ENCODE measurements at places on chromosomes 5 and 9. TPM values are rescaled to one million over a fixed set of nuclear protein-coding genes. Genes with fewer than 3 reads are reported as not detected.

DNA sequence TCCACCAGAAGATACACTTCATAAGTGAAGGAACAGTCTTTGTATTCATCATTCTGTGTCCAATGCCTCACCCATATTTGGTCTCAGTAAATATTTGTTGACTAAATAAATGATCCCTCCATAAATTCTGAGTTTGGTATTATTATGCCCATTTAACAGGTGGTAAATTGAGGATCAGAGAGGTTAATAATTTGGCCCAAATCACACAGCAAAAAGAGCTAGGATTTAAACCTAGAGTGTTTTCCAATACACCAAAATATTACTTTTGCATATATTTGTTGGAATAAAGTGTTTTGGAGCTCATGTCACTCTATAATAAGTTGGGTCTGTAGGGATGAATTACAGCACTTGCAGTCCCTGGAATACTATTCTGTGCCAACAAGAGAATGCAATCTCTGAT is 470.3 kb downstream of the ARHGEF28 start:
- no peak overlapping the region for H3K27ac ChIP-seq
- no peak for DNase-seq
- no peak overlapping the region for H3K4me3 ChIP-seq
- peaks cover 8% of the 10 kb centered on the region for H3K4me1 ChIP-seq
- H3K27me3 ChIP-seq = peaks cover 2% of the 10 kb centered on the region

- no peak overlapping the region for H3K27ac ChIP-seq
- H3K4me1 ChIP-seq = no peaks in the 10 kb centered on the region
- DNase-seq = no peak
- H3K4me3 ChIP-seq = no peak overlapping the region
- no peaks in the 10 kb centered on the region for H3K36me3 ChIP-seq
- H3K27me3 ChIP-seq = no peaks in the 10 kb centered on the region
Measured at GRCh38 chr5:97559827-97560598, 377.0 kb upstream of the RIOK2 start.

DNA sequence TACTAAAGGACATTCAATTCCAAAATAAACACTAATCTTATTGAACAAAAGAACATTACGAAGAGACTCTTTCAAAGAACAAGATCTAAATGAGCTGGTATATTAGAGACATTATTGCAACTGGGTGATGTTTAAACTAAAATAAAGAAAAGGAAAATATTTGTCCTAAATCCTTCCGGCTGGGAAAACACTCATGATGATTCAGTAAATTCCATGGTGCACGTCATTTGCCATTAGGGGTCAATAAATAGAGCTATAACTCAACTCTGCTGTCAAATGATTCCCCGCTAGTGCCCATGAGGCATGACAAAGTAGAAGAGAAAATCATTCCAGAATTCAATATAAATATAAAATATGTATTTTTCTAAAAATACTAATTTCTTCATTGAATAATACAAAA is 565.5 kb upstream of the TUSC1 start:
- no peaks in the 10 kb centered on the region for H3K36me3 ChIP-seq
- DNase-seq = no peak
- peaks cover 2% of the 10 kb centered on the region for H3K27me3 ChIP-seq
- H3K27ac ChIP-seq = no peak overlapping the region
- H3K4me1 ChIP-seq = no peaks in the 10 kb centered on the region

GRCh38 chr9:4740638-4741364 is at the start of gene AK3:
TSS of gene AK3 (minus strand) at chr9:4741202. CDS start at chr9:4741087, 115 bp downstream.
- H3K27ac ChIP-seq = peak within 1 kb of the TSS; percentile 93
- DNase-seq = peak; percentile 91

GRCh38 chr5:127029581-127030258 is 638 bp downstream of the MARCHF3 start:
- no peaks in the 10 kb centered on the region for H3K36me3 ChIP-seq
- peak overlapping the region; percentile 72 for H3K4me3 ChIP-seq
- peak; percentile 66 for DNase-seq
- peaks cover 6% of the 10 kb centered on the region for H3K27me3 ChIP-seq
- H3K27ac ChIP-seq = no peak overlapping the region
- peaks cover 17% of the 10 kb centered on the region for H3K4me1 ChIP-seq

DNA sequence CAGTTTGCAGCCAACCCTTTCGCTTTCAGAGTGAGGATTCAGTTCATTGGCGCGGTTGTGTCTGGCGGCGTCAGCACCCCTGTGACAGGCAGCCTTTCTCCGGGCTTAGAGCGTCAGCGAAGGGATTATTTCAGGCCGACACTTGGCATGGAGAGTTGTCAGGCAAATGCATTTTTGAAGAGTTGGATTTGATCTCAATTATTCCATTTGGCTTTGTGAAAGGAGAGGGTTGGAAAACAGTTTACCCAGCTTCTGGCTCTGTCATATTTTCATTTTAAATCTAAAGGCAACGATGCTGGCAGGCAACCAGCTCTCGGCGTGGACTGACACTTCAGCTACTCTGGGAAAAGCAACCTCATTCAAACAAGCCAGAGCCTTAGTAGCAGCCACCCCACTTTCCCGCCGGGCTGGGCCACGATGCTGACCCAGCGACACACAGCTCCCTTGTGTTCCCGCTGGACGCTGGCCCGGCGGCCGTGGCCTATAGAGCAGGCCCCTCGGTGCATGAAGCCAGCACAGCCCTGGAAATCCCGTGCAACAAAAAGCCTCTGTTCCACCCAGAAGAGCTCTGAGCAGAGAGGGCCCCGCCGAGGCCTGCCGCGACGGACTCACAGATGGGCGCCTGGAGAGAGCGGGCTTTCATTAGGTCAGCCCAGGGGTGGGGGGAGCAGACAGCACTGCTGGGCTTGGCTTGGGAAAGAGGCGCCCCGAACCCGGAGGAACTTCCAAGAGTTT is 28.9 kb upstream of the LPCAT1 start:
- no peak overlapping the region for H3K4me3 ChIP-seq
- no peak for DNase-seq
- peaks cover 10% of the 10 kb centered on the region for H3K4me1 ChIP-seq
- H3K27ac ChIP-seq = no peak overlapping the region
- no peaks in the 10 kb centered on the region for H3K36me3 ChIP-seq

DNA sequence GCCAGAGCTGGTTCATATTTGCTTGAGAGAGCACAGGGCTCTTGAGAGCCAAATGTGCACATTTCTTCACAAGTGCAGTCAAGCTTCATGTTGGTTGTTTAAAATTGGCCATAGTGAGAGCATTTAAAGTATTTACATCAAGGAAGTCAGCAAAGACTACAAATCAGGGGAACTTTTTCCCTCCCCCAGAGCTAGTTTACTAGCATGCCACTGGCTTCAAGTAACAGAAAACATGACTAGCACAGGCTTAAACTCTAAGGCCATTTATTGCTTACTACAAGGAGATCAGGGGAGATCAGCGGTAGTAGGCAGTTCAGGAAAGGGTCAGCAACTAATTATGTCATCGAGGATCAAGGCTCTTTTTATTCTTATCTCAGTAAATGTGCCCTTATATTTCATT is 11.0 kb upstream of the CCDC171 start:
- H3K36me3 ChIP-seq = no peaks in the 10 kb centered on the region
- no peak overlapping the region for H3K27ac ChIP-seq
- no peaks in the 10 kb centered on the region for H3K4me1 ChIP-seq
- no peak for DNase-seq

DNA sequence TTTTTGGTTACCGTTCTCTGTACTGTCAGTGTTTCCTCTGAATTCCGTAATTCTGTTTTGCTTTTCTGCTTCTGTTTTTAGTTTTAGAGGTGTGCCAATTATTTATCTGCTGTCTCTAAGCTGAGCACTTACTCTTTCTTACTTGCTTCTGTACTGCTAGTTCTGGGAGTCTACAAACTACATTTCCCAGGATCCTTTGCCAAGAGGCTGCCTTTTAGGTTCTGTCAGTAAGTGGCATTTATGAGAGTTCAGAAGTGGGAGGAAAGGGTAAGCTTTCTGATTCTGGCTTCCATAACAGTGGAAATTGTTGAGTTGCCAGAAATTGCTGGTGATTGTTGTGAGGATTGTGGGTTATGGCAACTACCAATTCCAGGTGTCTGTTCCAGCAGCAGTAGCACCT is 102.4 kb downstream of the OSTF1 start:
- no peak overlapping the region for H3K4me3 ChIP-seq
- no peaks in the 10 kb centered on the region for H3K36me3 ChIP-seq
- H3K4me1 ChIP-seq = no peaks in the 10 kb centered on the region

GRCh38 chr5:154047324-154047723 is 8.6 kb downstream of the MFAP3 start:
- H3K36me3 ChIP-seq = no peaks in the 10 kb centered on the region
- no peak for DNase-seq
- no peak overlapping the region for H3K27ac ChIP-seq
- no peak overlapping the region for H3K4me3 ChIP-seq
- no peaks in the 10 kb centered on the region for H3K4me1 ChIP-seq

GRCh38 chr5:147483961-147484707 is 25.7 kb downstream of the DPYSL3 start:
- no peak overlapping the region for H3K4me3 ChIP-seq
- H3K4me1 ChIP-seq = peaks cover 12% of the 10 kb centered on the region
- peaks cover 4% of the 10 kb centered on the region for H3K27me3 ChIP-seq
- no peak for DNase-seq
- H3K27ac ChIP-seq = no peak overlapping the region
- no peaks in the 10 kb centered on the region for H3K36me3 ChIP-seq

DNA sequence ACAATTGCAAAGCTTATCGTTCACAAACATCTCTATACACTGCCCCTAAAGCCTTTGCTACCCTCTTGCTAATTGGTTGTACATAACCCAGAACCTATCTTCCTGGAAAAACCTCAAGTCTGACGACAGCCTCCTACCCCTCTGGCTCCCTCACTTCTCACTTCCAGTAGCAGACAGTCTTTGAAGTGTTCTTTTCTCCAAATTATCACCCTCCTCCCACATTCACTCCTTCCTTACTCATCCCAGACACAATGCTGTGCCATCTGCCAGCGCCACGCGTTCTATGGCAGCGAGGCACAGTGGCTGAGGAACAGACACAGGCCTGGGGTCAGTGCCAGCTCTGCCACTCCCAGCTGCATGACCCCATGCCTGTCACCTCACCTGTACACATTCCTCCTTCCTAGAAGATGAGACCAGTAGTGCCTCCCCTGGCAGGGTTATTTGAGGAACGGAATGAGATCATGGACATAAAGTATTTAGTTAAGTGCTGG is 27.7 kb downstream of the CLTA start:
- no peak overlapping the region for H3K4me3 ChIP-seq
- DNase-seq = no peak
- peaks cover 5% of the 10 kb centered on the region for H3K27me3 ChIP-seq
- H3K4me1 ChIP-seq = peaks cover 6% of the 10 kb centered on the region

GRCh38 chr9:38523121-38523520 is 97.3 kb downstream of the ANKRD18A start:
- H3K4me1 ChIP-seq = no peaks in the 10 kb centered on the region
- no peaks in the 10 kb centered on the region for H3K27me3 ChIP-seq
- no peak overlapping the region for H3K4me3 ChIP-seq
- no peak for DNase-seq

GRCh38 chr5:157892974-157893373 is 34.0 kb upstream of the CLINT1 start:
- no peak overlapping the region for H3K4me3 ChIP-seq
- no peak overlapping the region for H3K27ac ChIP-seq
- H3K4me1 ChIP-seq = no peaks in the 10 kb centered on the region
- no peaks in the 10 kb centered on the region for H3K36me3 ChIP-seq
- peaks cover 2% of the 10 kb centered on the region for H3K27me3 ChIP-seq
- no peak for DNase-seq

- no peaks in the 10 kb centered on the region for H3K4me1 ChIP-seq
- H3K4me3 ChIP-seq = no peak overlapping the region
- peaks cover 4% of the 10 kb centered on the region for H3K27me3 ChIP-seq
- no peak overlapping the region for H3K27ac ChIP-seq
- no peak for DNase-seq
- no peaks in the 10 kb centered on the region for H3K36me3 ChIP-seq
Measured at GRCh38 chr5:55920784-55921183, 69.6 kb downstream of the IL31RA start.

- H3K27ac ChIP-seq = no peak overlapping the region
- H3K36me3 ChIP-seq = peaks cover 4% of the 10 kb centered on the region
- no peak for DNase-seq
Measured at GRCh38 chr5:79346420-79346824, 110.5 kb downstream of the JMY start.

DNA sequence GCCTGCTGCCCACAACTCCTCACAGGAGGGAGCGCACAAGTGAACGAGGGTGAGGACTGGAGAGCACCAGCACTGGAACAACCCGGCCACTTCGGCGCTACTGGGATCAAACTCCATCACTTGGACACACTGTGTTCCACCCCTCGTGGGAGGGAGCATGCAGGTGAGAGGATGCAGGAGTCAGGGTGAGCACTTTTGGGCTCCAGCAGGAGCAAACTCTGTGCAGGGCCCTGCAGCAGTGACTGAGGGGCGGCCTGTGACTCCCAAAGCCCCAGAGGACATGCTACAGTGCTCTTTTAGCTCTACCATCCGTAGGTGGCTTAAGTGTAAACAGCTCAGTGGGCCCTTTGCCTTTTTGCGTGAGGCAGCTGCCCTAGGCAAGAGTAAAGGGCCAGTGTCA is 4.4 kb upstream of the MOCS2 start:
- no peak overlapping the region for H3K27ac ChIP-seq
- H3K4me3 ChIP-seq = no peak overlapping the region

DNA sequence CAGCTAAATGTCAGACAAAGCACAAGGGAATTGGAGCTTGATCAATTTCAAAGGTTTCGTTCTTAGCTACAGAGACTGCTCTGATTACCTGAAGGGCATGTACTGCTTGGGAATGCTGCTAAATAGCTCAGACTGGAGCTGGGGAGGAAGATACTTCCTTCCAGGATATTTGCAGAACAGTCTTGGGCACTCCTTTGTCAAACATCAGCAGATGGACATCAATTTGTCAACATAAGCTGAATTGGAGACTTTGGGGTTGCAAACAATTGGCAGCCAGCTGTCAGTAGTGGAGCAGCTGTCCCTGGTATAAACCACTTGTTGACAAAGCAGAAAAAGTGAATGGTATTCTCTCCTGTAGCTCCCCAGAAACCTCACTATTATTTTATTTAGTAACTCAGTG is 182.0 kb downstream of the CCDC192 start:
- H3K4me1 ChIP-seq = peaks cover 5% of the 10 kb centered on the region
- no peaks in the 10 kb centered on the region for H3K36me3 ChIP-seq
- no peaks in the 10 kb centered on the region for H3K27me3 ChIP-seq

- H3K36me3 ChIP-seq = no peaks in the 10 kb centered on the region
- no peak overlapping the region for H3K27ac ChIP-seq
- H3K27me3 ChIP-seq = no peaks in the 10 kb centered on the region
- peaks cover 2% of the 10 kb centered on the region for H3K4me1 ChIP-seq
Measured at GRCh38 chr5:121982146-121982892, 20.5 kb downstream of the SRFBP1 start.

- no peak for DNase-seq
- peaks cover 20% of the 10 kb centered on the region for H3K27me3 ChIP-seq
- H3K4me1 ChIP-seq = peaks cover 13% of the 10 kb centered on the region
- no peak overlapping the region for H3K27ac ChIP-seq
- H3K4me3 ChIP-seq = no peak overlapping the region
- H3K36me3 ChIP-seq = peaks cover 9% of the 10 kb centered on the region
Measured at GRCh38 chr9:137956039-137956438, 78.5 kb downstream of the CACNA1B start.

Gene CCNO
- total RNA-seq = not detected

Gene SLCO6A1
- 1.6 TPM for total RNA-seq

Gene ZNF622
- total RNA-seq = 40.0 TPM

Gene NAA35
- total RNA-seq = 33.0 TPM

Gene GMCL2
- total RNA-seq = not detected

Gene TAF11L10
- 0.83 TPM for total RNA-seq

Gene EDIL3
- 220 TPM for total RNA-seq

Gene SPATA31A5
- total RNA-seq = 0.10 TPM

Gene LEAP2
- 2.5 TPM for total RNA-seq

Gene AFAP1L1
- total RNA-seq = 0.25 TPM

Gene GHR
- total RNA-seq = not detected

Gene PDGFRB
- total RNA-seq = 2.9 TPM

Gene BARHL1
- total RNA-seq = not detected

Gene AK8
- total RNA-seq = 0.44 TPM

Gene FAM151B
- total RNA-seq = 0.29 TPM

Gene GADD45G
- 124 TPM for total RNA-seq

Gene HTR1A
- total RNA-seq = 1.2 TPM

Measured in glutamatergic neuron (in vitro differentiated cells).